ENCODE measurements at places on chromosomes 4 and X.
A peak's percentile ranks its signal among the peaks of the same experiment; 100 is the strongest.

- DNase-seq: no peak
- no peaks in the 10 kb centered on the region for H3K27me3 ChIP-seq
- H3K4me3 ChIP-seq: no peak overlapping the region
- H3K36me3 ChIP-seq: no peaks in the 10 kb centered on the region
- H3K4me1 ChIP-seq: no peaks in the 10 kb centered on the region
These were observed 9.1 kb upstream of the TBC1D1 start for GRCh38 chr4:37881811-37882210.

- H3K27ac ChIP-seq: no peak overlapping the region
- DNase-seq: no peak
- no peaks in the 10 kb centered on the region for H3K27me3 ChIP-seq
- no peak overlapping the region for H3K4me3 ChIP-seq
- no peaks in the 10 kb centered on the region for H3K36me3 ChIP-seq
- H3K4me1 ChIP-seq: no peaks in the 10 kb centered on the region
These were observed 80.0 kb downstream of the KCTD8 start for GRCh38 chr4:44368413-44369167.

GRCh38 chr4:185219551-185220344 lies 10.3 kb downstream of the SNX25 start:
- no peak overlapping the region for H3K4me3 ChIP-seq
- no peaks in the 10 kb centered on the region for H3K36me3 ChIP-seq
- no peaks in the 10 kb centered on the region for H3K4me1 ChIP-seq
- H3K27me3 ChIP-seq: no peaks in the 10 kb centered on the region
- H3K27ac ChIP-seq: no peak overlapping the region

- H3K4me1 ChIP-seq: no peaks in the 10 kb centered on the region
- H3K36me3 ChIP-seq: no peaks in the 10 kb centered on the region
These were observed 1715.2 kb upstream of the ADGRL3 start for GRCh38 chr4:59484944-59485343.

DNA sequence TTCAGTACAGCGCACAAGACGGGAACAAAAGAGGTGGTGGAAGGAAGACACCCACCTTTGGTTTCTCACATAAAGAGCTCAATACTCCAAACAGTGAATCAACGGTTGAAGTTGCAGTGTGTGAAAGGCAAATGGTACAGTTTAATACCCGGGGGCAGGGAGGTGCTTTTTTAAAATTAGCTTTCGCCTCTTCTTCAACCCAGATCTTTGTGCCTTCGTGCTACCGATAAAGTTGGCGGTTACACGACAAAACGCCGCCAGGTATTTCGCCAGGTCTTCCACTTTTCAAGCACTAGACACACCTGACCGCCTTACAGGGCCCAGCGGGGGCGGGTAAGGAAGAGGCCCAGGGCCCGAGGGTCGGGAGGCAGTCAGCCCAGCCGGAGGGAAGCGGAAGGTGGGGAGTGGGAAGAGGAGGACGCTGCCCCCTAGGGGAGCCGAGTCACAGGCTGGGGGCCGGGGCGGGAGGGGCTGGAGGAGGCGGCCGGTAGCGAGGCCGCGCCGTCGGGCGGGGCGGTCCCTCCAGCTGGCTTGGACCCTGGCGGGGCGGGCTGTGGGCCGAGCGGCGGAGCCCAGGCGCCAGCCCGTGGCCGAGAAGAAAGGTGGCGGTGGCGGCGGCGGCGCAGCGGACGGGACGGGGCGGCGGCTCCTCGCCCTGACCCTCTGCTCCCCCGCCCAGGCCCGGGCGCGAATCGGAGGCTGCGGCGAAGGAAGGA lies 16.0 kb downstream of the UTP3 start:
- H3K27me3 ChIP-seq: no peaks in the 10 kb centered on the region
- no peaks in the 10 kb centered on the region for H3K36me3 ChIP-seq
- peak; percentile 56 for DNase-seq
- H3K4me3 ChIP-seq: peak overlapping the region; percentile 40

DNA sequence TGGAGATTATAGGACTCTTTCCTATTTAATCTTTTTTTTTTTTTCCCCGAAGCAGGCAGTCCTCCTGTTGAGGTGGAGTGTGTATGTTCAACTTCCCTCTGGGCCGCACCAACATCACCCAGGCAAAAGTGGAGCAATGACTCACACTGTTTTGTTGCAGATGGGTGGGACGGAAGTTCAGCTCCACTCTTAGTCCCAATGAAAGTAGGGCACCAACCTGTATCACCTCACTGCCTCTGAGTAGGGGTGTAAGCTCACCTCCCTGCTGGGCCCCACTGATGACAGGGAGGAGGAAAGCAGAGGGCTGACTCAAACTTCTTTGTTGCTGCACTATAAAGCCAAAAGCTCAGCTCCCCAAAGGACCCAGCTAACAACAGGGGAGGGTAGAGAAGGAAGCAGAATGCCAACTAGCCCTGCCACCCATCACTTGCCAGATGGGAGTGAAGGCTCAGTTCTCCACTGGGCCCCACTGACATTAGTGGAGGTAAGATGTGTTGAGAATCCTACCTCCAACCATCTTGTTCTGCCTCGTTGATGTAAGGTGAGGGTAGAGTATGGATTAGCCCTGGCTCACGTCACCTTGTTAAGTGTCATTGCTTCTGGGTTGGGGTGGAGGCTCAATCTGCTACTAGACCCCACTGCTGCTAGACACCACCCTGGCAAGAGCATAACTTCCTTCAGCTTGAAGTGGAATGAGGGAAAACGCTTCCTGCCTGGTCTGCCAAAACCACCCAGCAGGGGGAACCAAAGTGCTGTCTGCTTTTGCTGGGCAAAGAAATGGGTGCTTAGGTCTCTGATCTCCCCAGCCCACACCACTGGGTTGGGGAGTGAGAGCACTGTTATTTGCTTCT lies 14.1 kb downstream of the RPS6KA3 start:
- DNase-seq: peak; percentile 72
- H3K4me3 ChIP-seq: no peak overlapping the region
- no peak overlapping the region for H3K27ac ChIP-seq
- H3K27me3 ChIP-seq: no peaks in the 10 kb centered on the region

GRCh38 chrX:68203646-68204045 lies 229.6 kb downstream of the OPHN1 start:
- no peaks in the 10 kb centered on the region for H3K4me1 ChIP-seq
- no peak for DNase-seq
- no peak overlapping the region for H3K27ac ChIP-seq
- no peaks in the 10 kb centered on the region for H3K36me3 ChIP-seq
- H3K4me3 ChIP-seq: no peak overlapping the region
- H3K27me3 ChIP-seq: no peaks in the 10 kb centered on the region

GRCh38 chr4:145898926-145899531 lies 39.6 kb downstream of the ZNF827 start:
- peaks cover 5% of the 10 kb centered on the region for H3K36me3 ChIP-seq
- no peak for DNase-seq
- no peak overlapping the region for H3K27ac ChIP-seq
- peaks cover 21% of the 10 kb centered on the region for H3K4me1 ChIP-seq
- H3K4me3 ChIP-seq: no peak overlapping the region
- H3K27me3 ChIP-seq: no peaks in the 10 kb centered on the region

DNA sequence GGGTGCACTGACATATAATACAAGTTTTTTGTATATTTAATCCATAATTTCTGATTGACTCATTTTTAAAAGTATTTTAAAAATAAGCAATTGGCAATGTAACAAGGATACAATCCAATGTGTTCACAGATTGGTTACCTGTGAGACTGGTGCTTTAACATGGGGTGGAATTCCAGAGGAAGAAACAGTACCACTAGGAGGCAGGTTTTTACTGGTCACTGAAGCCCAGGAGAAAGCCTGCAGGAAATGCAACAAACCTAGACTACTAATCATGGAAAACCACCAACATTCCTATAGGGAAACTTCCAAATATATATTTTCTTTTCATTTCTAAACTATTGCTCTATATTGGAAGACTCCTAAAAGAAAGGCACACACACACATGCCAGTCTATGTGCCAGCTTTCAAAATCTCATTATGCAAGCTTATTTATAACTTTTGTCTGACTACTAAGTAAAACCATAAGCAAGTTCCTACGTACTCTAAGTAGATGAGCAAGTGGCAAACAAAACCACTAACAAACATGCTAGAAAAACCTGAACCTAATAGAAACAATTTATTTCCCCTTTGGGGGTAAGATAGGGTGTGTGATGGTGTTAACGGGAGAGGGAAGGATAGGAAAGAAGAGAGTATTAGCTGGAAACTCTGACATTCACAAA lies 19.2 kb downstream of the G3BP2 start:
- H3K4me3 ChIP-seq: no peak overlapping the region
- H3K27ac ChIP-seq: no peak overlapping the region
- H3K4me1 ChIP-seq: peaks cover 36% of the 10 kb centered on the region
- peaks cover 49% of the 10 kb centered on the region for H3K36me3 ChIP-seq
- no peaks in the 10 kb centered on the region for H3K27me3 ChIP-seq
- DNase-seq: no peak

DNA sequence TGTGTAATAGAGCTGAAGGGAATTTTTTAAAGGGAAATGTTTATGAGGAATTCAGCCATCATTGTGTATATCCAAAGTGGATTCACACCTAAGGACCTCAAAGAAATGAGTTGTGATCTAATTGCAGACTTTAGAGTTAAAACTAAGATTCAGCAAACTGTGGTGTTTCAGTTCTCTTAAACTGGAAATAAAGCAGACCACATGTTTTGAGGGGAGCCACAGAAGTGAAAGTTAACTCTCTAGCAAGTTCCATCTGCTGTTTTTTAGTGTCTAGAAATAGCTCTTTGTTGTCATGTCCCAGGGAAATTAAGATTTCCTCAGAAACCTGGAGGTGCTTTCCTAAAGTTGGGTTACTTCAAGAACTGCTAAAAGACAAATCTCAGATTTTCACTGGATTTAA lies 97.3 kb upstream of the DDX3X start:
- H3K27me3 ChIP-seq: no peaks in the 10 kb centered on the region
- H3K36me3 ChIP-seq: no peaks in the 10 kb centered on the region
- no peak overlapping the region for H3K27ac ChIP-seq
- no peak for DNase-seq

- no peaks in the 10 kb centered on the region for H3K4me1 ChIP-seq
- DNase-seq: no peak
- H3K27me3 ChIP-seq: no peaks in the 10 kb centered on the region
These were observed 225.0 kb downstream of the GRIA3 start for GRCh38 chrX:123408821-123409737.

DNA sequence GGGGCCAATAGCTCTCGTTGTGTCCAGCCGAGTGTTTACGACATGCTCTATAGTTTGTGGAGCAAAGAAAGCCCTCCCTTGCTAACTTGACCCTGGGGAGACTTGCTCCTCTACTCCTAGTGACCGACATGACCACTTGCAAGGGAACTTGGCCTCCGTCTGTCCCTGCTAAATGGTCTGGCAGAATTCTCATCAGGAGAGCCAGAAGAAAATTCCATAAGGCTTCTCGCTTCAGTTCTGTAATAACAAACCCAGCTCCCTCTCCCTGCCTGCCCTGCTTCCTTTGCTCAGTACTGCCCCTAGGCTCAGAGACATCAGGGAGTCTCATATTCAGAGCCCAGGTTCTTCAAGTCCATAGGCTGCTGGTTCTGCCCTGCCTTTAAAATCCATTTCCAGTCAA lies 13.0 kb downstream of the DOCK11 start:
- H3K27ac ChIP-seq: no peak overlapping the region
- no peak for DNase-seq
- H3K27me3 ChIP-seq: no peaks in the 10 kb centered on the region

DNA sequence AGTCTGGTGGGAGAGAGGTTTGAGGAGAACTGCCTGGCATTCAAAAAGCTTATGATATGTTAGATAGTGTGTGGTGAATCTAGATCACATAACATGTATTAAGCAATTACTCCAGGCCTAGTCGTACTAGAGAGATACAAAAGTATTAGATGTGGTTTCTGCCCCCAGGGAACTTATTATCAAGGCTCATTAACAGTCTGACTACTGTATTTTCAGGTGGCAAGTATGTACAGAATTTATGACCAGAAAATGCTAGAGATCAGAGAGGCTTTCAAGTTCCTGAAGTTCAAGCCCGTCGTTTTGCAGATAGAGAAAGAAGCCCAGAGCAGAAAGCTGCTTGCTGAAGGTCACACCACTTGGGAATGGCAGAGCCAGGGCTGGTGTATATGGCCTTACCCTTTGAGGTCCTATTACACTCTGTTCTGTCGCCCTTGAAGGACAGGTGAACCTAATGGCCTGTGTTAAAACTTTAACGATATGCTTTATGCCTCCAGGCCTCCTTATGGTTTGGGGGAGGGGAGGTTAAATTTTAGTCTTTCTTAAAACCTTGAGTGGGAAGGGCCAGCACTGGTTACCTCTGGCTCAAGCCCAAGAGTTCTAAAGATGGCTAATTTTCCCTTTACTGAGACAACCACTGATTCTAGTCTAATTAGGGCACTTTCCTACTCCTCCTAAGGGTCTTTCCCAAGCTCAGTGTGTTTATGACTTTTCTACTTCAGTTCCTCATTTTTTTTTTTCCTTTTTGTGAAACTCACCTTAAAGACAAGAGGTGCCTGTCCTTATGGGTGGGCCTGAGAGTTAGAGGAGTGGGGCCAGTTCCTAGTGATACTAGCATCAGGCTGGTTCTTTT lies 19.9 kb downstream of the TMEM164 start:
- H3K27me3 ChIP-seq: no peaks in the 10 kb centered on the region
- H3K36me3 ChIP-seq: no peaks in the 10 kb centered on the region
- no peak for DNase-seq

DNA sequence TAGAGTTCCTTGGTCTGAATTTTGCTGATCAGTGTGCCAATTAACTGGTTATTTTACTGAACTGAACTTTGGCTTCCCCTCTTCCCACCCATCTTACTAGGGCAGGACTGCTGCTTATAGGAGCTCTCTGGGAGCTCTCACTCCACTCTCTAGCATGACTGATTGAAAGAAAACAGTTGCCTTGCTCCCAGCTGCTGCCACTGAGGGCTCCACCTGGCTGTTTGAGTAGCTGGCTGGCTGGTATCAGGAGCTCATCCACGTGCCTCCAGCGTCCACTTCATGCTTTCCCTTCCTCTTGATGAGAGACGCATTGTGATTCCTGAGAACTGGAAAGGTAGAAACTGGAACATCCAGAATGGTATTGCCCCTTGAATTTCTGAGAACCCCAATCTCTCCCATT lies 73.0 kb upstream of the KLHL13 start:
- no peaks in the 10 kb centered on the region for H3K27me3 ChIP-seq
- H3K27ac ChIP-seq: no peak overlapping the region
- no peaks in the 10 kb centered on the region for H3K36me3 ChIP-seq
- no peak for DNase-seq
- H3K4me3 ChIP-seq: no peak overlapping the region

DNA sequence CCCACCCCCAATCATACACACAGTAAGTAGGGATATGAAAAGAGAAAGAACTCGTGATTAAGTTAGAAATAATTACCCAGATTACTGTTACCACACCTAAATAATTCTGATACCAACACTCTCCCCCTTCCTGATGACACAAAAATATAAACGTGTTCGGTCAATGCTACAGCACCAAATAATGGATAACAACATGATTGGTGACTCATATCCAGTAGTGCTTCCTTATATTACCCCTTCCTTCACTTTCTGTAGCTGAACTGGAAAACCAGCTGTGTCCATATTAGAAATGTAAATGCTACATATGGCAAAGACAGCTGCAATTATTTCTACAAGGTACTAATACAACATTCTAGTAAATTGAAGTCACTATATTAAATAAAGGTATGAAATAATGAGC lies 20.8 kb downstream of the EIF4E start:
- H3K4me1 ChIP-seq: peaks cover 42% of the 10 kb centered on the region
- no peak for DNase-seq
- H3K4me3 ChIP-seq: no peak overlapping the region
- H3K27me3 ChIP-seq: no peaks in the 10 kb centered on the region

- H3K36me3 ChIP-seq: no peaks in the 10 kb centered on the region
- no peaks in the 10 kb centered on the region for H3K27me3 ChIP-seq
- H3K4me3 ChIP-seq: no peak overlapping the region
- peaks cover 4% of the 10 kb centered on the region for H3K4me1 ChIP-seq
These were observed 47.8 kb upstream of the SETD7 start for GRCh38 chr4:139603576-139604410.

- no peak overlapping the region for H3K4me3 ChIP-seq
- no peaks in the 10 kb centered on the region for H3K36me3 ChIP-seq
- H3K4me1 ChIP-seq: no peaks in the 10 kb centered on the region
These were observed 928 bp downstream of the GYG2 start for GRCh38 chrX:2829469-2830246.

Measured in CD8-positive, alpha-beta memory T cell (primary cell).